ENCODE measurements at places on chromosomes 7 and 10.

DNA sequence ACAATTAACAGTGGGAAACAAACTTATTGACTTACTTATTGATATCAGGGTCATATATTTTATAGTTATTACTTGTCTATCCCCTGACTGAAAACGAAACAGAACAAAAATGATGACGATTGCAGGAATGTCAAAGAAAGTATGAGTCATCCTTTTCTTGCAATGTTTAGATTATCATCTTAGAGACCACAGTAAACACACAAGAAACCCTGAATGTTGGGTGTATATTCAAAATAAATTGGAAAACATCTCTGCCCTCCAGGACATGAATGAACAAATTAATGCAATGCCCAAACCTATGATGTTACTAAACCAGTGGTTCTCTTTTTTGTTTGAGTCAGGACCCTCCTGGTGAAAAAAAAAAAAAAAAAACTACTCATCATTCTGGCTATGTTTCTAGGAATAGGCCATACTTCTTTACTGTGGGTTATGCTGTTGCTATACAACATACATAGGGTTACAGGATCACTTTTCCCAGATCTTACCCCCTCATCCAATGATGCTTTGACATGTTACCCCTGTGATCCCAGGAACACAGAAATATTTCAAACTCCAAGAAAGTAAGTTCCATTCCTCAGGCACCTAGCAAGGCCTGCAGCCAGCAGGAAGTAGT lies 623.4 kb upstream of the IGFBP3 start:
- DNase-seq, result no peak

- DNase-seq, result no peak
Observed at GRCh38 chr10:60336901-60337630, 52.6 kb downstream of the ANK3 start.

DNA sequence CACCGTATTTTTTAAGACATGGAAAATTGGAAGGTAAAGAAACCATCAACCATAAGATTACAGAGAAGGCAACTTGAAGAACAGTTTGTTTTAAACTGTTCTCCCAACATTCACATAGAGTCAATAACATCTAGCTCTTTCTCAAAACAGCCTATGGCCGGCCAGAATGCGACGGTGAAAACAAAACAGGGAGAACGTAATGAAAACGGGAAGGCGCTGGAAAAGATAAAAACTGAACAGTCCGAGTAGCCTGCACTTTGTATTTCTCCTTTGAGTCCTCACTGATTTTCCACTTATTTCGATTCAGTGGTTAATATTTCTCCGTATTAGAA lies 637 bp downstream of the MICU1 start:
- DNase-seq, result peak; percentile 1

DNA sequence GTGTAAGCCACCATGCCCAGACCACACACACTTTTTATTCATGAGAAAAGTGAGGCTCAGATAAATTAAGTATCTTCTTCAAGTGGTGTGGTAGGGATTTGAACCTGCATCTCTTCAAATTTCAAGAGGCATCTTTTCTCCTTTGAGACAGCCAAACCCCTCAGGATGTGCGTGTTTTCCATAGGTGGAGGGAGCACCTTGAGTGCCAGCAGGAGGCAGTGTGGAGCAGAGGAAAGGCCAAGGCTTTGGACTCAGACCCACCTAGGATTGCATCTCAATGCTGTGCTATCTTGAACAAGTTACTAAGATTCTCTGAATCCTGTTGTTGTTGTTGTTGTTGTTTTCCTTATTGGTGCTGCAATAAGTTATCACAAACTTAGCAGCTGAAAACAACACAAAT lies 40.2 kb upstream of the MYL10 start:
- DNase-seq, result no peak

DNA sequence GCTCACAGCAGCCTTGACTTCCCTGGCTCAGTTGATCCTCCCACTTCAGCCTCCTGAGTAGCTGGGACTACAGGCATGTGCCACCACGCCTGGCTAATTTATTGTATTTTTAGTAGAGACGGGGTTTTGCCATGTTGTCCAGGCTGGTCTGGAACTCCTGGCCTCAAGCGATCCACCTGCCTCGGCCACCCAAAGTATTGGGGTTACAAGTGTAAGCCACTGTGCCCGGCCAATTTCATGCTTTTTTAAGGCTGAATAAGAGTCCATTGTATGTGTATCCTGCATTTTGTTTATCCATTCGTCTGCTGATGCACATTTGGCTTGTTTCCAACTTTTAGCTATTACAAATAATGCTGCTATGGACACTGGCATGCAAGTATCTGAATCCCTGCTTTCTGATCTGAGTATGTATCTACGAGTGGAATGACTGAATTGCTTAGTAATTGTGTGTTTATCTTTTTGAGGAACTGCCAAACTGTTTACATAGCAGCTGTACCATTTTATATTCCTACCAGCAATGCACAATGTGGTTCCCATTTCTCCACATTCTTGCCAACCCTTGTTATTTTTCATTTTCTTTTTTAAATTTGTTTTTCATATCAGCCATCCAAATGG lies 37.3 kb upstream of the TPST1 start:
- DNase-seq, result no peak

DNA sequence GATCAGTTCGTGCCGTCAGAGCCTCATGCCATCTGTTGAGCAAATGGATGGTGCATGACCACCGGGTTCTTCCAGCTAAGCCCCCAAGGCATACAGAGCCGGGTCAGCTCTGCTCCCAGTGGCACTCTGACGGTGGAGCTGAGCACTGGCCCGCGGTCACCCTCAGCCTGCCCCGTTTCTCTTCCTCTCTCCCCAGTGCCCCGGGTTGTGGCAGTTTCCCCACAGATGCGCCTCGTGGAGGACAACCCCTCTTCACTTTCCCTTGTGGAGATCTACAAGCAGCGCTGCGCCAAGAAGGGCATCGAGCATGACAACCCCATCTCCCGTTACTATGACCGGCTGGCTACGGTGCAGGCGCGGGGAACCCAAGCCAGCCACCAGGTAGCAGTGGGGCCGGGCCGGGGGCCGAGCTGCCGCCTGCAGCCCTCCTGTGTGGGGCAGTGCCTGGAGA lies 129.9 kb downstream of the TRRAP start:
- DNase-seq, result no peak

GRCh38 chr10:62384447-62385081 lies 10.4 kb downstream of the ZNF365 start:
- DNase-seq, result no peak

- no peak for DNase-seq
Observed at GRCh38 chr10:24872049-24872789, 80.2 kb downstream of the PRTFDC1 start.
